ENCODE measurements at places on chromosomes 1 and 21.

DNA sequence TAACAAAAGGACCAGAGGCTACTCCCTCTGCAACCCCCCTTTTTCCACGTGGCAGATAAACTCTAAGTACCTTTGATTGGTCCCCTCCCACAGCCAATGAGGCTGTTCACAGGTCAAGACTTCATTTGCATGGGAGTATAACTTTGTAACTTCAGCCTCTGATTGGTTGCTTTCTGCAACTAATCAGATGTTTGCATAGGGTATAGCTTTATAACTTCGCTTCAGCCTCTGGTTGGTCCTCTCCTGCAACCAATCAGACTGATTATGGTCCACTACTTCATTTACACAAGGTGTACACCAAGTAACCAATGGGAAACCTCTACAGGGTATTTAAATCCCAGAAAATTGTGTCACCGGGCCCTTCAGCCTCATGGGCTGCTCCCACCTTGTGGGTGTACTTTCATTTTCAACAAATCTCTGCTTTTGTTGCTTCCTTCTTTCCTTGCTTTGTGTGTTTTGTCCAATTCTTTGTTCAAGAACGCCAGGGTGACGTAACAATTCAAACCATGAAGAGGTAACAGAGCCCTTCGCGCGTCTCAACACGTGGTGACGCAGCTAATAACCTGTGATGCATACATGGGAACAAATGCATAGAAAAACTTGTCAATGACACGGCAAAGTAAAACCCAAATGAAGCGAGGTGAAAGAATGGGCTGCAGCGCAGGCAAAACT, 47.2 kb downstream of the VPS26C start:
- no peak for DNase-seq

GRCh38 chr1:153375511-153375910, at the start of gene S100A12:
TSS of gene S100A12 (minus strand) at chr1:153375621. CDS start at chr1:153374592, 1,029 bp downstream.
- no peak for DNase-seq

DNA sequence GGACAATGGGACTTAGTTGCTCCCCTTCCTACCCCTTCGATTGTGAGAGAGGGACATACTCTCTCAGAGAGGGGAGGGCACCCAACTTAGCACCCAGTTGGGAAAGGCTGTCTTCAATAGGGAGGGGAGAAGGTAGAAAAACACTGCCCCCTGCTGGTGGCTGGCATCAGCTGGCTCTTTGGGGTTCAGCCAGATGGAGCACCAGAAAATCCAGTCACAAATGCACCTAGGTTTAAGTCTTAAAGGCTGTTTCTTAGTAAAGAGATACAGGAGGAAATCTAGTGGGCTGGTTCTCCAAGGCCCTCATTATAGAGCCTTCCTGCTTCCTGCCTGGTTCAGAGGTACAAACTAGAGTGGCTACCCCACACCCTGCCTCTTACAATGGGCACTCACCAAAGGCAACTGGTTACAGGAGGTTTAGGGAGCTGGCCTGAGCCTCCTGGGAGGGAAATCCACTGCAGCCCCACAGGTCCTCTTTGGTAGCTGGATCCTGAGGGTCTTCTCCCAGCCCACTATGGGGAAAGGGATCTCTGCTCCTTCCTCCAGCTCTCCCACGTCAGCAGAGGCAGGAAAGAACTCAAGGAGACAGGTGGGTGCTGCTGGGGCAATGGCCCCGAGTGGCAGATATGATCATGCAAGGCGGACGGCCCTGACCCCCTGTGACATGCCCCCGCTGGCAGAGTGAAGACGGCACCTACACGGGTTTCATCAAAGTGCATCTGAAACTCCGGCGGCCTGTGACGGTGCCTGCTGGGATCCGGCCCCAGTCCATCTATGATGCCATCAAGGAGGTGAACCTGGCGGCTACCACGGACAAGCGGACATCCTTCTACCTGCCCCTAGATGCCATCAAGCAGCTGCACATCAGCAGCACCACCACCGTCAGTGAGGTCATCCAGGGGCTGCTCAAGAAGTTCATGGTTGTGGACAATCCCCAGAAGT, 28.3 kb downstream of the EIF2D start:
- DNase-seq: peak; percentile 48

DNA sequence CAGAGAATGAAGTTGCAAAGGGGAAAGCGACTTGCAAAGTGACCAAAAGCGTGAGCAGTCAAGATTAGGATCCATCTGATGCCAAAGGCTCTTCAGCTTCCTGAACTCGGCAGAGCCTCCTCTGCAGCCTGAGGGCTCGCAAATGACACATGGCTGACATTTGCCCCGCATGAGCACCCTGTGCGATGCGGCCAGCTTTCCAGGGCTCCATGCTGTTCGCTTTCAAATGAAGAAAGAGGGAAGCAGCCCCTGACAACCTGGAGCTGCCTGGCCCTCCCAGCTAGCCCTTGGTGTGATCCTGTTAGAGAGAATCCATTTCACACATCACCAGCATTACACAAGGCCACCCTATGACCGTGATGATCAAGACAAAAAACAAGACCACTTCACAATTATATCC, 20.2 kb upstream of the FAM131C start:
- no peak for DNase-seq

GRCh38 chr1:6052543-6053205, 7.0 kb downstream of the KCNAB2 start:
- no peak for DNase-seq

- DNase-seq: peak; percentile 46
These were observed 26.2 kb downstream of the DMAP1 start for GRCh38 chr1:44239331-44239960.

DNA sequence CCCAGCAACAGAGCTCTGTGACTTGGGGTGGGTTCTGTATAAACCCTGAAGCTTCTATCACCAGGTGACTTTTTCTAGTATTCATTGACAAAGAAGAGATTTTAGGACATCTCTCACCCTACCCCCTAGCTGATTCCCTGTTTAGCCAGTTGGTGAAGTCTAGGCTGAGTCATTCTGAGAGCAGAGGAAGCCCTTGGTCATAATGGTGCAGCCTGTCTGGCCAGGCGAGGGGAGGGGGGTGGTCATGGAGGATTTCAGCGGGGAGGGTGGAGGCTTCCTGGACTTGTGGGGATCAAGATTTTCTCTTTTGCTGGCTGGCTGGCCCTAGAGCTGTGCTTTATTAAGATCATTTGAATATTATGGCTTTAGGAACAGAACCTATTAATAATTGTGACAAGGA, 262.6 kb downstream of the CAMTA1 start:
- no peak for DNase-seq

DNA sequence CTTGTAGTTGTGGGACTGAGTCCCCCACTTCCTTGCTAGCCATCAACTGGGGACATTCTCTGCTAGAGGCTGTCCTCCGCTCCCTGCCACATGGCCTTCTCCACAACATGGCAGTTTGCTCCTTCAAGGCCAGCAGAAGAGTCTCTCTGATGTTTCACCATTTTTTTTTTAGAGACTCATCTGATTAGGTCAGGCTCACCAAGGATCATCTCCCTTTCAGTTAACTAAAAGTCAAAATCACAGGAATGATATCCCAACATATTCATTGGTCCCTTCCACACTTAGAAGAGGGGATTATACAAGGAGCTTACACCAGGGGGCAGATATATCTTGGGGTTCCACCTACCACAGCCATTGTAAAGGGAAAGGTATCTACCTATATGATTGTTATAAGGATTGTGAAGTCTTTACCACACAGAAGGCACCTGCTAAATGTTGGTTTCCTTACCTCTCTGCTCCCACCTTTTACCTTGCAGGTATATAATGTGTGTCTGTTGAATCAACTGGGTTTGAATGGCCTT, 23.3 kb downstream of the RIMKLA start:
- no peak for DNase-seq

DNA sequence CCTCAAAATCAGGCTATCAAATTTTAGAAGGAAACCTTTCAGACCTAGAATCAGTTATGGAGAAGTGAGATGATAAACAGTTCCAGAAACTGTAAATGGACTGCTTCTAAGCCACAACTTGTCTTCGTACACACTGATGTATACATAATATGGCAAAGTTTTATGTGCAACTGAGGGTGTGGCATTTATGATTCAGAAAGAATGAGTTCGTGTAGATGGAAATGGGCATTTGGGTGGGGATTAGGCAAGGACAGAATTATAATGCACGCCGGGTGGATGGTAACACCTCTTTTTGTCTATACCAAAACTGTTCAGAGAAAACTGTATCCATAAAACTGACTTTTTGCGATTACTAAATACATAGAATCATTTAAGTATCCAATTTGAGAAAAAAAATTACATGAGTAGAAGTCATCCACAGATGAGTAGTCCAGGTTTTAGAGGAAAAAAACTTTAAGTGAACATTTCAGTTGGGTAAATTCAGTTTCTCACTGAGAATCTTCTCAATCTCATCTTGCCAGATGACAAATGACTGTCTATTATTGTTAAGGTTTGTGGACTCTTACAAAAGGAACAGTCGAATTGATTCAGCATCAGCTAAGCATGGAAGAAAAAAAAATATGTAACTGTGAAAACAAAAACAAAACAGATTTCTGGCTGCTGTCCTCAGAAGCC, 22.5 kb downstream of the ERRFI1 start:
- DNase-seq: no peak

DNA sequence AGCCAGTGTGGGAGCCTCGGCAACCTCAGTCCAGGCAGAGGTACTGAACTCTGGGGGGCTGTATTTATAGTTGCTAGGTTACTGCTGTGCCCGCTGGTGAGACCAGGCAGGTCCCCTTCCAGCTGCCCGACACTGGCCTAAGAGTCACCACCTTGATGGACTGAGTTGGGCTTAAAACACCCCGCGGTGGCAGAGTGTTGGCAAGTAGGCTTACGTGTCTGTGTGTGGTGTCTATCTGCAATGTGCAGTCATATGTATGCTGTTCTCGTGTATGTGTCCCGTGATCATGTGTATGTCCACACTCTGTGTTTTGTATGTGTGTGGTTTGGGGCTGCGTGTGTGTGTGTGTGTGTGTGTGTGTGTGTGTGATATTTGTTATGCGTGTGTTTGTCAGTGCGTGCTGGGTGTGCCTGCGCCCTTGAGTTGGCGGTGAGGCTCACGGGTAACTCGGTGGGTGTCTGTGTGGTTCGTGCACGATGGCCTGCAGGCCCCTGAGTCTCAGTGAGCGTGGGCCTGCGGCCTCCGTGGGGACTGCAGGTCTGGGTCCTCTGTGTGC, 65.5 kb downstream of the MEF2D start:
- no peak for DNase-seq

DNA sequence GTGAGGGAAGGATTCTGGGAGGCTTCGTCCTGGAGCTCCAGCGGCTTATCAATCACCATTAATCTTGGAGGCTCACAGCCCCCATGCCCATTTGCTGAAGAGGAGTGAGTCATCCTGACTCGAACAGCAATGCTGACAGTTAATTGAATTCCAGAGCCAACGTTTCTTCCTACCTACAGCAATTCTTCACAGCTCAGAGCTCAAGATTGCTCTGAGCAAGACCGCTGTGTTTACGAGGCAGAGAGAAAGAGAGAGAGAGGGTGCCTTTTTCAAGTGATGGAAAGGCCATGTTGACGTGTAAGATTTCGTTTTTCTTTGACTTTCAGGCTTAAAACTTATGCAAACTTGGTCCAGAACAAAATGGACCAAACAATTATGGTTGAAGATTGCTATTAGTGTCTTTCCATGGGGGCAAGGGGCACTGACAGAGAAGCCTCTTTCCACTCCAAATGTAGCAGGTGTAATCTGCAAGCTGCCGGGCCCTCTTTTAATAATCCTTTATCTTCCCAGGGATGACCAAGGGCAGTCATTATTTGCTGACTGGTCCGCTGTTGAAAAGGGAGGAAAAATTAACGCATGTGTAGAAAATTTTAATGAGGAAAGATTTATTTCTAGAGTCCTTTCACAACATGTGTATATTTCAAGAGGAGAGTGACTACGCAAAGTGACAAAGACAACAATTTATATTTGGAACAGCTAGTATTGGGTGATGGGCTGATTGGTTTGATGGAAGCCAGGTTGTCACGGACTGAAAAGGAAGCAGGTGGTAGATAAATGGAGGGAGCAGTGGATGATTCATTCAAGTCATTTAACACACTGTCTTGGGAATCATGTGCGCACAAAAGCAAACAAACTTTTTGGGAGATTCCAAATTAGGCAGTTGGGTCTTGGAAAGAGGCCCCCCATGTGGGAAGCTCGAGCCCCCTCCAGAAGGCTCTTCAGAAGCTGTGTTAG, 136.1 kb upstream of the IRF2BP2 start:
- no peak for DNase-seq

DNA sequence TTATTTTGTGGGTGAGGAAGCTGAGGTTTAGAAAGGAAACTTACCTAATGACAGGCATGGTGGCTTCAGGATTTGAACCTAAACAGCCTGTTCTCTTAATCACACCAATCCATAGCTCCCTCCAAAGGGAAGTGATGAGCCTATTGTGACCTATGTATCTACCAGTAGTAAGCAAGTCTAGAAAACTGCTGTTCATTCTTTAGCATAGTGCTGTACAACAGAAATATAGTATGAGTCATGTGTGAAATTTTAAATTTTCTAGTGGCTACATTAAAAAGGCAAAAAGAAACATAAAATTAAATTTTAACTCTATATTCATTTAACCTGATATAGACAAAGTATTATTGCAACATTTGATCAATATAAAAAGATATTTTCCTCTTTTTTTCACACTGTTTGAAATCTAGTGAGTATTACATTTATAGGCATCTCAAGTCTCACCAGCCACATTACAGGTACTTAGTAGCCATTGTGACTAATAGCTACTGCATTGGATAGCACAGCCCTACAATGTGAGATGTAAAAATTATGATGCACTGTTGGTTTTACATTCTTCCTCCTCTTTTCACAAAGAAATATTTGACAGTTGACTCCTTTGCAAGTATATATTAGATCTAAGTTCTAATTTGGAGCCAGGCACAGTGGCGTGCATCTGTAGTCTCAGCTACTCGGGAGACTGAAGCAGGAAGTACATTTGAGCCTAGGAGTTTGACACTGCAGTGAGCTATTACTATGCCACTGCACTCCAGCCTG, 16.6 kb downstream of the IPO9 start:
- no peak for DNase-seq

- no peak for DNase-seq
These were observed 22.3 kb upstream of the PTGFR start for GRCh38 chr1:78468521-78468920.

DNA sequence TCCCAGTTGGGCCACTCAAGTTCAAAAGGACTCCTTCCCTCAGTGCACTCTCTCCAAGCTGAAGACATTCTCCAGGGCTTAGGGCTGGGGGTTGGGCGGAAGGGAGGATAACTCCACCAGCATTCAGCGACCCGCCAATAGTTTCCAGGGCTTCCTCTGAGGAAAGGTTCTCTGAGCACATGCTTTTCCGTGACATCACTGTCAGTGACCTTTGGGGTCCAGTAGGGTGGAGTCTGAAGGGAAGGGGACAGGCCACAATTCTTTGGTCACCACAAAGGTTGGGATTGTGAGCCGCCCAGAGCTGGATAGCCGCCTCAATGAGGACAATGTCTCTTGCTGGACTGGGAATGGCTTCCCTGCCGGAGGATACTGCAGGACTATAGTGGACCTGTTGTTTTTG, 22.8 kb upstream of the RXRG start:
- DNase-seq: no peak

DNA sequence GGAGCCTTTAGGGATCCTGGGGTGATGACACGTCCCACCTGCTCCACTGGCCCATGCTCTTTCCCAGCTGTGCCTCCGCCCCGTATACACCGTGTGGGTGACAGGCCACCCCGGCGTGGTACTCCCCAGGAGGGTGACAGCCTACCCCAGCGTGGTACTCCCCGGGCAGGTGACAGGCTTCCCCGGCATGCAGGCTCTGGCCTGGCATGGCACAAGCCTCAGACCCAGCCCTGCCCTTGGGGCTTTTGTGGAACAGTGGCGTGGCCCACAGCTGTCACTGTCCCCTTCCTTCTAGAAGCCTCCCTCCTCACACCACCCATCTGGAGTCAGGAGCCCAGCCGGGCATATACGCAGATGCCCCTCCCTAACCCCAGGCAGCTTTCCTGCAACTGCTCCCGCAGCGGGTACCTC, 4.7 kb upstream of the PFKL start:
- no peak for DNase-seq

- no peak for DNase-seq
These were observed 817 bp downstream of the EXTL1 start for GRCh38 chr1:26022404-26022779.
